ENCODE measurements at places on chromosomes 2 and 18. TPM values are rescaled to one million over a fixed set of nuclear protein-coding genes. Genes with fewer than 3 reads are reported as not detected.

DNA sequence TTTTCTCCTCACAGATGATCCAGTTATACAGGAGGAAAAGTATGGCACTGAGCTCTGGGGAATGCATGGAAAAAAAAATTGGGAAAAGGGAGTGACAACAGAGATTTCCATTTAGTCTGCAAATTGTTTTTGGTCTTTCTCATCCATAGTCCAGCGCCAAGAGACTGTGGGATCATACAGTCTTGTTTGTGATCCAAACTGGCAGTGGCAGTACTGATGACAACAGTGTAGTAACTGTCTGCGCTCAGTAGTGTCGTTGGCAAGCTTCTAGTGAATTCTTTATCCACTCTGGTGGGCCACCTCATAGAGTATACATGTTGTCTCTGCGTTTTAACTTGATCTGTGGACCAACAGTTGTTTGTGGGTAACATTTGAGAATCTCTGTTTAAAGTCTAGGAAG is 37.9 kb downstream of the GALNT1 start:
- DNase-seq: no peak

- peak; percentile 60 for DNase-seq
These were observed 53.0 kb downstream of the ASXL2 start for GRCh38 chr2:25825238-25825637.

- DNase-seq: no peak
These were observed 37.0 kb downstream of the CTIF start for GRCh38 chr18:48575658-48576456.

- DNase-seq: peak; percentile 65
These were observed 39.2 kb downstream of the ABCG8 start for GRCh38 chr2:43877782-43878464.

DNA sequence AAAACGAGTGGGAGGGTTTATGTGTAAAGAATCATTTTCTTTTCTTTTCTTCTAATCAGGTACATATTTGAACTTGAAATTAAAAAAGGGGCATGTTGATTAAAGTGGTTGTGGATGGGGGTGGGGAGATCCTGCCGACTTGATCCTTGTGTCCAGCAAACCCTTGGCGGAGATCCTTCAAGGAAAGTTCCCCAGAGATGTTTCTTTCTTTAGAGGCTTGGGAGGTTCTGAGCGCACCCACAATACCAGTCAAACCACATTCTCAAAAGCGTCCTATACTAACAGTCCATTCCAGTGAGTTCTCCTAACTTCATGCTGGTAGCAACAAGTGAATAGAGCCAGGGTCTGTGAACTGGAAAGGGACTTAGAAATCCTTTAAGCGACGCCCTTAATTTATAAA is 49.2 kb downstream of the MYCN start:
- DNase-seq: no peak

DNA sequence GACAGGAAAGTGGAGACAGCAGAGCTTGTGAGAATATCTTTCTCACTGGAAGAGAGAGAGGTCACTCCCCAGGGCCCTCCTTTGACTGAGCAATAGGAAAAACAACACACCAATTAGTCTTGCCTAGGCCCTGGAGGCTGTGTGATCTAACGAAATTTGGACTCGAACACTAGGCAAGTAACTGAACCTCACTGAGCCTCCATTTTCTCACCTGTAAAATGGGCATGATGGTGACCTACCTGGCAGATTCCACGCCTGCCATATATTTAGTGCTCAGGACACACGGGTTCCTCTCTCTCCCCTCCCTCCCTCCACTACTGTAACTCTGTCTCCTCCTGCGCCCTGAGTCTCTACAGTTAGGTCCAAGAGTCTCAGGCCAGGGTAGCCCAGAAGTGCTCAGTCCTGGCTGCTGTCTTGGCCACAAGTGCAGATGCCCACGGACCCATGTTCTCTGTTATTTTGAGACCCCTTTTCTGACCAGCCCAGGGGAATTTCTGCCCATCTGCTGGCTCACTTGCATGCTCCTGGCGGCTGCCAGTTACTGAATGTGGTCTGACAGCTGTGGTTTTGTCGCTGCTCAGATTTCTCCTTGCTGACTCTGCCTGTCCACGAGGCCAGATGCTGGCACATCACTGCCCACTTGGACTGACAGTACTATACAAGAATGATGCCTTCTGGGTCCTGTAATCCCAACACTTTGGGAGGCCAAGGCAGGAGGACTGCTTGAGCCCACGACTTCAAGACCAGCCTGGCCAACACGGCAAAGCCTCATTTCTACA is 9.6 kb upstream of the GIGYF2 start:
- DNase-seq: no peak

DNA sequence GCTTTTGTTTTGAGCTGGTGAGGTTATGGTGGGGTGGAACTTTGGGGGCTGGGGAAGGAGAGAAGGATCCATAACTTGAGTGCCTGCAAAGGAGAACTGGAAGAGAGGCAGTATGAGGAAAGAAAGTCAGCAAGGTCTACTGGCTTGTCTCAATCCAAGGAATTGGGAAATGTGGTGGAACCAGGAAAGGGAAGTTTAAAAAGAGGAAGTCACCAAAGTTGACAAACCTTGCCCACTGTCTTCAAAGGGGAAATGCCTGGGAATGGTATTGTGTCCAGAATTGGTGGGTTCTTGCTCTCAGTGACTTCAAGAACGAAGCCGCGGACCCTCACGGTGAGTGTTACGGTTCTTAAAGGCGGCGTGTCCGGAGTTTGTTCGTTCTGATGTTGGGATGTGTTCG is 304.1 kb upstream of the FAM98A start:
- DNase-seq: no peak

Gene REG3A
- not detected for total RNA-seq

DNA sequence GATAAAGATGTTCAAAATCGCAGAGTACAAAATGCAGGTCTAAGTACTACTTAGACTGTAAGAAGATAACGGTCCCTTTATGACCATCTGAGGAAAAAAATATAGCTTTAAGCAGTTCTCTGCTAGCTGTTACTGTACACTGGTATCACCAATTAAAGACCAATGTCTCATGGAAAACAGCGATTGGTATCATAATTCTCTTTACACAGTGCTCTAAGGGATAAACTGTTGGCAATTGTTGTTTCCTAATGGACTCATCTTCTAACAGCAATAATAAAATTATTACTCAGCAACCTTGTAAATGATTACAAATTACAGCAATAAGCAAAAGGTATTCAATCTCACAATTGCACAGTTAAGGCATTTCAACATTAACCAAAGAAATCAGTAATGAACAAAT is 142.2 kb upstream of the DLGAP1 start:
- DNase-seq: no peak

Gene MAL
- total RNA-seq: 52.9 TPM

Gene DLGAP1
- not detected for total RNA-seq

DNA sequence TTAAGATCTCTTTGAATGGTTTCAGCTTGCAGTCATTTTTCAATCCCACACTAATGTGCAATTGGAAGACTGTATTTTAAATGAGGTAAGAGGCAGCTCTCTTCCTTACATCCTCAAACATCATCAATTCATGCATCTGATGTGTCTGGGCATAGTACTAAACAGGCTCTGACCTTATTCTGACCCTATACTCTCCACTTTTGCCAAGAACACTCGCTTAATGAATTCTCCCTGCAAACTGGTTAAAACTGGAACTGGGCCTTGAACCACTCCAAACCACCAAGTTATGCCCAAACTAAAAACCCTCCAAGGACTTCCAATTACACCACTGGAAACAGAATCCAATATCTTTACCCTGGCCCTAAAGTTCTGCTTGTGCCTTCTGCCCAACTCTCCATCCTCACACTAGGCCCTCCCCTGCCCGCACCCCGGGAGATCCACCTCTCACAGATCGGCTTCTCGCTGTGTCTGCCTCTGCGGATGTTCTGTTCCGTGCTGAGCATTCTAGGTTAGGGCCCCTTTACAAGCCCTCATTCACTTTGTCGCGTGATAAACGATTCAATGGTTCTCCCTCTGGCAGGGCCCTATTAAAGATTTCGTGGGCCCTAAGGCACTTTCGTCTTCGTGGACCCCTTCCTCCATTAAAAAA is 1.2 kb downstream of the M1AP start:
- no peak for DNase-seq

Gene GREB1L
- not detected for total RNA-seq

DNA sequence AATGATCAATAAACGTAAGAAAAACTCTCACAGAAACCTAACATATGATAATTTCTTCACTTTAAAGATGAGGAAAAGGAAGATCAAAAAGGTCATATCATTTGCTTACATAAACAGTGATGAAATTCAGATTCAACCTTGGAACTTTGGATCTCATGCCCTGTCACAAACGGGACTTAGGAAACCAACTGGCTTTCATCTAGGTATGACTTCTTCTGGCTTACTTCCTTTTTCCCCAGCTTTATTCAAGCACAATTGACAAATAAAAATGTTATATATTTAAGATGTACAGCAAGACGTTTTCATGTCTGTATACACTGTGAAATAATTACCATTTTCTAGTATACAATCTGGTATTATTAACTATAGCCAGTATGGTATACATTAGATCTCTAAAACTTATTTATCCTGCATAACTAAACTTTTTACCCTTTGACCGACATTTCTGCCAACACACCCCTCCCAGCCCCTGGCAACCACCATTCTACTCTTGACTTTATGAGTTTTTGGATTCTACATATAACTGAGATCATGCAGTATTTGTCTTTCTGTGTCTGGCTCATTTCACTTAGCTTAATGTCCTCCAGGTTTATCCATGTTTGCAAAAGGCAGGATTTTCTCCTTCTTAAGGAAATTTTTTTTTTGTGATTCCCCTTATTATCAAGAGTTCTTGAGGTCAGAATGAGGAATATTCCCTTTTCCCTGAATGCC is 46.0 kb upstream of the COBLL1 start:
- DNase-seq: no peak

DNA sequence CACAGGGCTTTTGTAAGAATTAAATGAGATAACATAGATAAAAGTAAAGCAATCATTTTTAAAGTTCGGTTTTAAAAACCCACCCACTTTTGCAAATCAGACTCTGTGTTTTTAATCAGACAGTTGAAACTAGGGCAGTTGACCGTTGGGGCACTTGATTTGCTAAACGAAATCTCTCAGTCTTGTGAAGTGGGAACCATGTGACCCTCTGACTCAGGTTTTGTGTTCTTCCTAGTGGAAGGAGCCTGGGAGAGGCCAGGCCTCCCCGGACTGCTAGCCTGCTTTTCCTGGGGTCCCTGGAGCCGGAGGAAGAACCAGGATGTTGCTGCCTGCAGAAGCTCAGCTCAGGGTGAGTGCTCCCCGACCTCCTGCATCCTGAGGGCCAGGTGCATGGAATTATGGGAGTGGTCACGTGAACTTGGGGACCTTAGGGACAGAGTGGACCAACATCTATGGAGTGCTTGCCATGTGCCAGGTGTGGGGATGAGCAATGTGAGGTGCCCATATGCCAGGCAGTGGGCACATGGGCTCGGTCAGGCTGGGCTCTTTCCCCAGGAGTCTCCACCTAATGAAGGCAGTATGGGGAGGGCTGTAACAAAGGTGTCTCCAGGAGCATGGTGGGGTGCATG is 3.9 kb downstream of the C2orf72 start:
- no peak for DNase-seq

DNA sequence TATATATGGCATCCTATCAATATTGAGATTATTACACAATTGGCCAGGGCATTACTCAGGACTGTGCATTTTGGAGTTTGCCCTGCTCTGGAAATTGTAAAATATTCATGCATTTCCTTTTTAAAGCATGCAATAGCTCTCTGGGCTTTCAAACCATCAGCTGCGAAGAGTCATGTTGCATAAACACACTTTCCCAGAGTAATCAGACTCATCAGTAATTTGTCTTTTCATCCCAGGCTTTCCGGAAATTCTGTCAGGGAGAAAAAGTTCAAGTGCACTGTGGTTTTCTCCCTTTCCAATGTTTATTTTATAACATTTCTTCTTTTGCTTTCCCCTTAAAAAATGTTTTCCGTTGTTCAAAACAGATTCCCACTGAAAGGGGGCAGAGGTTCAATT is 38.9 kb upstream of the FHL2 start:
- DNase-seq: no peak

Gene RASGRP3
- 5.8 TPM for total RNA-seq

GRCh38 chr2:107146181-107146580 is 260.2 kb upstream of the ST6GAL2 start:
- no peak for DNase-seq

- DNase-seq: peak; percentile 27
These were observed 996 bp downstream of the TGFBRAP1 start for GRCh38 chr2:105328281-105329196.

DNA sequence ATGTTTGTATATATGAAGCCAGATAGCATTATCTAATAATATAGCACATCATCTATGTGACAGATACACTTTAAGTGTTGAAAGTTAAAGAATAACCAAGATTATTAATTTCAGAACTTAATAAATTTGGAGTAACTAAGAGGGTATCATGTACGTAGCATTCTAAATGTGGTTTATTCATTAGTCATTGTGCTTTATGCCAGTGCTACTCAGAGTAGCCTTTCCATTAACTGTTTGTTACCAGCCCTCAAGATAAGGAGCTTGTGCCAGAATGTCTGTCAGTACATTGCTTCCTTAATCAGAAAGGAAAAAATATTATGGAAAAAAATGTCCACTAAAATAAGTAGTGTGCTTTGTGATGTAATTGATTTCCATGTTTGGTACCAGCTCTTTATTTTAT is 94.9 kb upstream of the TWSG1 start:
- DNase-seq: no peak

Gene SDC1
- not detected for total RNA-seq

Gene CRYBA2
- not detected for total RNA-seq

DNA sequence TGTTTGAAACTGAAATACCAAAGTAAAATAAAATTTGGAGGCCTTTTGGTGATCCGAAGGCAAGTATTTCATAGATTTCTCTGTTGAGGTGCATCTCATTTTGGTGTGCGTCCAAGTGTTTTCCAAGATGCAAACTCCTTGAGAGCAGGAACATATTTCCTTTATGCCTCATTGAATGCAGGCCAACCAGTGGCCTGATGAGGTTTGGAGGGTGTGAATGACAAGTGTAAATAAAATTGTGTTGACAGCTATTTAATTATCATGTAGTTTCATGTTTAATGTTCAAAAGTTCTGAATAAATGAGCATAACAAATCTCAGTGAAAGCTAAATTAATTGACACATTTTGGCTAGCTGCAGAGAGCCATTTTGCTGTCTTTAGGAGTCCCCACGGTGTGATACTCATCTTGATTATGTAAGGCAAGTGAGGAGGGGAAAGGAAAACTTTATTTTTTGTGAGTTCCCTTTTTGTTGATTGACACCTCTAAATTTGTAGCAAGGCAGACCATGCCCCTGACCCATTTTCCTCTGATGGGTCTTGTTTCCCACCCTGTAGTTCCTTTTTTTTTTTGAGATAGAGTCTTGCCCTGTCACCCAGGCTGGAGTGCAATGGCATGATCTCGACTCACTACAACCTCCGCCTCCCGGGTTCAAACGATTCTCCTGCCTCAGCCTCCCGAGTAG is 6.3 kb upstream of the LTBP1 start:
- no peak for DNase-seq

Gene ELOA2
- total RNA-seq: not detected

Gene CENPA
- 34.4 TPM for total RNA-seq

- no peak for DNase-seq
These were observed 34.9 kb downstream of the SULT1C2 start for GRCh38 chr2:108323619-108324018.

Gene EVA1A
- total RNA-seq: 0.36 TPM

- DNase-seq: no peak
These were observed 590 bp downstream of the EIF2B4 start for GRCh38 chr2:27369471-27370025.

Gene TMEM178A
- 0.16 TPM for total RNA-seq

GRCh38 chr2:71620851-71621251 is 167.5 kb downstream of the DYSF start:
- no peak for DNase-seq

- DNase-seq: no peak
These were observed 339.0 kb upstream of the ETAA1 start for GRCh38 chr2:67057901-67058703.
